Activated CD4-positive, alpha-beta T cell treated with anti-CD3 and anti-CD28 coated beads, Interleukin-2, Interleukin-6, amounts not matched to agents 100 ng/mL and 50 ng/mL, durations not matched to agents 16 hours and 8 hours (primary cell): ENCODE measurements at places on chromosomes 4 and X.

- peak; percentile 83 for DNase-seq
These were observed 123.7 kb downstream of the AFF1 start for GRCh38 chr4:87058356-87059073.

DNA sequence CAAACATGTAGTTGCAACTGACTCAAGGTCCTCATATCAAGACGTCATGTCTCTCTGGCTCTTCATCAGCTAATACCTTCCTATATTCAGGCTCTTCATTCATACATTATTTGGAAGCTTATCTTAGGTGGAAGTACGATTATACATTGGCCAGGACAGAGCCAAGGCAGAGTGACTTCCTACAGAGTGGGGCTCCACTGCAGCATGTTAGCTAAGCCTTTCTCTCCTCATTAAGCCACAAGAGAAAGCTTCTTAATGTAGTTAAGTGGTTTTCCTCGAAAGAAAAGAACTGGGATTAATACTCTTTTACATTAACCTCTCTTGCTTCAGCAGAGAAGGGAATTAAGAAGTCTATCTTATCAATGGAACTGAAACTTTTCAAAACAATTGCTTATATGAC is 15.0 kb downstream of the C4orf33 start:
- DNase-seq = no peak

DNA sequence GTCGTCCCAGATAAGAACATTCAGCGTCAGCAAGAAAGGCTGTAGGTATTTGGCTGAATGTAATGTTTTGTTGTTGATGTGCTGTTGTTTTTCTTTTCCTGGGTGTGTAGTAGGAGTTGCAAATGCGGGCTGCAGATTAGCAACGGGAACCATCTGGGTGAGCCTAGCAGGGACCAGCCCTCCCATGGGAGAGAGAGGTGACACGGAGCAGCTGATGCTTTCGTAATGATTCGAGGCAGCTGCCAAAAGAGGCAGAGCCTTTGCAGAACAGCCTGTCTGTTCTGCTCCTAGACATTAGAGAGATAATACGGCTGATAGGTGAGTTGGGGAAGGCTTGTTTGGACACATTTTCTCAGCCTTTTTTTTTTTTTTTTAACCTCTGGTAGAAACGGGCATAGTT is 25.3 kb downstream of the ARSF start:
- DNase-seq = no peak

DNA sequence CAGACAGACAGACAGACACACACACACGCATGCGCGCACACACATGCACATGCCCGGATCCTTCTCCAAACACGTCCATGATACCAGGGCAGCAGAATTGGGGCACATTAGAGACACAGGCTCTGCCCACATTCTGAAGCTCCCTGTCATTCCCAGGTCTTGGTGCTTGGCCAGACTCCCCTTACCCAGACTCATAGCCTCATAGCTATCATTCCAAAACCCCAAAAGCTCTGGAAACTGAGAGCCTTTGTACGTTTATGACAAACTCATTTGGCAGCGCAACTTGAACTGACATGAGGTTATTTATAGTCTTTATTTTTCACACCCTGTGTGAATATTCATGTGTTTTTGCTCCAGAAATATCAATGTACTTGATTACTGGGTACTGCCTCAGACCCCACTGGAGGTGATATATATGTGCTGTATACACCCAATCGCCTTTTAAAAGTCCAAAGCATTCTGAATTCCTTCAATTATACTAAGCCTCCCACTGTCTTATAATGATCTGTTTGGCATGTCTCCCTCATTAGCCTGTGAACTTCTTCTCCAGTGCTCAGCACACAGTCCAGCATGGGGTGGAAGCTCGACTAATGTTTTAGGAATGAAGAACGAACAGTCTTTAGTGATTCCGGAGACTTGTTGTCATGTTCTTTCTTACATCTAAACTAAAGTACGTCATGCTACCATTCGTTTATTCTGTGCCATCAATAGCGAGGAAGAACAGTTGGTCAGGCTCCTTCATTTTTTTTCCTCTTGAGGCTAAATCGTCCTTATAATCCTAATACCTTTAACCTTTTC is 45.0 kb downstream of the RTL9 start:
- no peak for DNase-seq

- peak; percentile 78 for DNase-seq
These were observed 6.2 kb downstream of the GK start for GRCh38 chrX:30659421-30659820.

- DNase-seq = no peak
These were observed 60.4 kb downstream of the CD40LG start for GRCh38 chrX:136708348-136708747.

DNA sequence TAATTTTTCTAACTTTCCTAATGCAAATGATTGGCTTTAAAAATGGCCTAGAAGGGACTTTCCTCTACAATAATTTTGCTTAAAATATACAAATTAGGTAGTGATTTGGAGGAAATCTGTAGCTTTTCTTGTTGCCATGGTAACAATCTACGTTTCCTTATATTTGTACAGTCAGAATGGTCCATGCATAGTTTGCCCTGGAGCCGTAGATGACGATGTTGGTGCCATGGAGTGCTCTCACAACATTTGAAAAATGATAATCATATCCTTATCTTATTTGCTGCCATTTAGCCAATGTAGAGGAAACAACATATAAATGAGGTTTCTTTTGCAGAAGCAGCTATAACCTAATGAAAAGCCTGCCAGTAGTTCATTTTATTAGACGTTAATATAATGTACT is 89.0 kb upstream of the NMU start:
- no peak for DNase-seq

DNA sequence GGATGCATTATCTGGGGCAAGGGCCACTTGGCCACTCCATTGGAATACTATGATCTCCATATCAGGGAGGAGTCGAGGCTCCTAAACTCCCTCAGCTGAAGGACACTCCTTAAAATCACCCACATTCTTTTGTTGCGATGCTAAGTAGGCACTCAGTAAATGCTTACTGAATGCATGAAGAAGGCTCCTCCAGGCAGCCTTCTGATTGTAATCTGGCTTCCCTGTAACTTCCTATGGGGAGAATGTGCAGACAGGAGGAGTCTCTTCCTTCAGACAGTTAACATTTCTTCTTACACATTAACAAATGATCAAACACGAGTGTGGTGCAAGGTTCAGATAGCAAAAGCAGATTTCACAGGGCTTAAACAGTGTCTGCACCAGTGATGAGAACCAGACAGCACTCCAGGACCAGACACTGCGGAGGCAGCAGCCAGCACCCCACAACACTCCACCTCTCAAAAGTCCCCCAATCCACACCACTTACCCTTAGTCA is 21.4 kb upstream of the USO1 start:
- DNase-seq = no peak

GRCh38 chr4:73731968-73732610 is 8.3 kb upstream of the CXCL8 start:
- DNase-seq = peak; percentile 20

- no peak for DNase-seq
These were observed 27.3 kb upstream of the LRCH2 start for GRCh38 chrX:115261148-115261547.

- DNase-seq = no peak
These were observed 303.7 kb downstream of the ARHGAP24 start for GRCh38 chr4:85778632-85779131.

GRCh38 chrX:123764967-123765871 is 32.4 kb upstream of the THOC2 start:
- DNase-seq = peak; percentile 78
